NB4 (cell line): ENCODE measurements at places on chromosomes 5 and 9.

DNA sequence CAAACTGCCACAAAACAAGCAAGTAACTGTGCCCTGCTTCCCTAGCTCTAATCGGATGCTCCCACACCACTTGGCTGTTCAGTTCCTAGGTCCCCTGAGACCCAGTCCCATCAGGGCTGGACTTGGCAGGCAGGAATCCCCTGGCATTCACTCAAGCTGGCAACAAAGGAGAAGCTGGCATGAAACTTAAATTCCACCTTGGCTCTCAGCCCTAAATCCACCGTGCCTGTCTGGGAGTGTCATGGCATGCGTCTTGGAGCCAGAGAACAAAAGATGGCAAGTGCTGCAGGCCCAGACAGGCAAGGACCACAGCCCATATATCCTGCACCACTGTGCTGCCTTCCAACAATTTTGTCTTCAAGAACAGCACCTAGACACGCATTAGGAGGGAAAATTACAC lies 38.2 kb downstream of the ETF1 start:
- DNase-seq = no peak

- DNase-seq = peak; percentile 83
Measured at GRCh38 chr9:91423785-91424402, at the start of gene NFIL3. Gene NFIL3, minus strand, starts transcription at chr9:91423832. Its CDS starts 13,098 bp downstream, at chr9:91410734.

GRCh38 chr5:124639095-124639665 lies 107.3 kb downstream of the ZNF608 start:
- no peak for DNase-seq

- no peak for DNase-seq
Measured at GRCh38 chr5:56617998-56618397, 197.4 kb upstream of the MAP3K1 start.

DNA sequence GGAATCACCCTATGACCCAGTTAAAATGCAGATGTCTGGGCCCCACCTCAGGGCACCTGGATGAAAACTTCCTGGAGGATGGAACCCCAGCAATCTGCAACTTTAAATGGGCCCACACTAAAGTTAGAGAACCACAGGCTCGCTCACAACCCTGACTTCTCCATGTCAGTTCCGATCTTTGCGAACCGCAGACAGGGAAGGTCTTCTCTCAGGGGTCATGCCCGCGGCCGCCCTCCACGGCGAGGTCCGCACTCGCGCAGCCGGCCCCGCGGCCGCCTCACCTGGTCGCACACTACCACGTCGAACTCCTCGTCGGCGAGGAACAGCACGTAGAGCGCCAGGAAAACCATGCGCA lies 499 bp downstream of the ALG2 start:
- DNase-seq = no peak

DNA sequence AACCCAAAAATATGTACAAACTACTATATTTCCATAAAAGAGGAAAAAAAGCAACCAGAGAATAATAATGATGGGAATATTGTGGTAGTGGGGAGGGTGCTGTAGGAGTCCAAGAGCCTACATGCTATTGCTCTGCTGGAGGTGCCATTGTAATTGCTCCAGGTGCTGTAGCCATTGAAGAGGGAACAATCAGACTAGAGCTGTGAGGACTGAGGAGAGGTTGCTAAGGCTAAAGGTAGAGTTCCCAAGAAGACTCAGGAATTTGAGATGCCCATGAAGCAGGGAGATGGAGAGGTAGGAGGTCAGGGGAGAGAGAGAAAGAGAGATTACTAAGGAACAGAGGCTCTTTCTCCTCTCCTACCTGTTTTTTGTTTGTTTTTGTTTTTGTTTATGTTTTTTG lies 394.0 kb downstream of the DMRTA1 start:
- DNase-seq = no peak

DNA sequence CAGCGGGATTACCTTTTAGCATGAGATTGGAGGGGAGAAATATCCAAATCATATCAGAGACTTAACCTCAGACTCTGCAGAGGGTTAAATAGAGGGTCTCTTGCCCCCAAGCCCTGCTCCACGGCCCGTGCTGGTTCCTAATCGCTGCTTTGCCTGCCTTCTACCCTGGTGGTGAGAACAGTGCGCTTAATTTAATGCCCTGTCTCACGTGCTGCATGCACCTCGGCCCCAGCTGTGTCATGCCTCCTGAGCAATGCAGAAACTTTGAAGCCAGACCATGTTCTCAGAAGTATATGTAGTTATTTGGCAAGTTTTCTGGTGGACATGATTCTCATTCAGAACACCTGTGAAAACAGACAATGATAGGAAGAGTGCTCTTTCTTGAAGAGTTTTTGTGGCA lies 1.4 kb downstream of the OTULIN start:
- peak; percentile 39 for DNase-seq

GRCh38 chr5:36217988-36218387 lies 23.7 kb downstream of the NADK2 start:
- no peak for DNase-seq

DNA sequence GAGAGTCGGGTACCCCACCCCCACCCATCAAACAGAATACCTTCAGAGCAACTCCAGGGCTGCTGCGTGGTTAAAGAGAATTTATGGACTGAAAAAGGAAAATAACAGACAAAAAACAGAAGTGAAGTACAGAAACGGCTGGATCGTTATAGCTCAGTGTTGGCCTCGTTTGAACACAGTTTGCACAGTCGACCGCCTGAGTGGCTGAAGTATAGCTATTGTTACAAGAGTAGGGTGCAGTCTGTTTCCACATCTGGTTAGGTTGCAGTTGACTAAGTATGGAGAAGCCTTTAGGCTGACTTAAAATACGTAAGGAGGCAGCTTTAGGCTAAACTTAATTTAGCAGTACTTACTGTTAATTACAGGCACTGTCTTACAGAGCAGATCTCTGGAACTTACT lies 121.2 kb downstream of the GCNT1 start:
- DNase-seq = peak; percentile 81

DNA sequence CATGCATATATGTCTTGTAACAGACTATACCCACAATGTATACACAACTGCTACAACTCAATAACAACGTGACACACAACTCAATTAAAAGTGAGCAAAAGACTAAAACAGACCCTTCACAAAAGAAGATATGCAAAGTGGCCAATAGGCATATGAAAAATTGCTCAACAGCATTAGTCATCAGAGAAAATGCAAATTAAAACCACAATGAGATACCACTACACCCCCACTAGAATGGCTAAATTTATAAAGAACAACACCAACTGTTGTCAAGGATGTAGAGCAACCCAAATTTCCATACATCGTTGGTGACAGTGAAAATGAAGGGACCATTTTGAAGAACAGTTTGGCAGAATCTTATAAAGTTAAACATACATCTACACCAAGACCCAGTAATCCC lies 38.9 kb downstream of the GABRB2 start:
- DNase-seq = peak; percentile 25

- DNase-seq = no peak
Measured at GRCh38 chr9:13810510-13810909, 503.4 kb downstream of the NFIB start.

DNA sequence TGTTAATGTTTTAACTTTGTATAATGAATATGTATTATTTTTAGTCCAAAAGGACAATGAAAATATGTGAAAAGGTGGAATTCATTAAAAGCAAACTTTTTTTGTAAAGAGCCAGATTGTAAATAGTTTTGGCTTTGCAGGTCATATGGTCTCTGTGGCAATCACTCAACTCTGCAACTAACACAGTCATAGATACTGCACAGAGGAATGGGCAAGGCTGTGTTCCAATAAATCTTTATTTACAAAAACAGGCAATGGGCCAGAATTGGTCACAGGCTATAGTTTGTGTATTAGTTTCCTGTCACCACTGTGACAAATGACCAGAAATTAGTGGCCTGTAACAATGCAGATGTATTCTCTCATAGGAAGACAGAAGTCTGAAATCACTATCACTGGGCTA lies 125.4 kb upstream of the PTCH1 start:
- DNase-seq = no peak

GRCh38 chr9:20513126-20513913 lies 109.0 kb downstream of the MLLT3 start:
- no peak for DNase-seq

DNA sequence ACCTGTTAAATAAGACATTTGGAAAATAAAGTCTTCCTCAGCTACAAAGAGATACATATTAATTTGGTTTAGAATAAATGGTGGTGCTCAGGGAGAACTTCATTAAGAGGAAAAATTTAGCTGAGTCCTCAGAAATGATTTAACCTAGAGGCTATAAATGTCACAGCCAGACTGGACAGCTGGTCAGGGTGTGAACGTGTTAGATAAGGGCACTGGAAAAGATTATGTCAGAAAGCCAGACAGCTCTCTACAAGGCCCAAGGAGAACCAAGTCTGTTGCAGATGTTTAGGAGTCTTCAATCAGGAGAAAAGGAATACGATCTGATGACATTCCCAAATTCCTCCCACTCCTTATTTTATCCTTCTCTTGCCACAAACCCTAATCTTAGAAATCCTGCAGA lies 265.2 kb downstream of the MAT2B start:
- no peak for DNase-seq

DNA sequence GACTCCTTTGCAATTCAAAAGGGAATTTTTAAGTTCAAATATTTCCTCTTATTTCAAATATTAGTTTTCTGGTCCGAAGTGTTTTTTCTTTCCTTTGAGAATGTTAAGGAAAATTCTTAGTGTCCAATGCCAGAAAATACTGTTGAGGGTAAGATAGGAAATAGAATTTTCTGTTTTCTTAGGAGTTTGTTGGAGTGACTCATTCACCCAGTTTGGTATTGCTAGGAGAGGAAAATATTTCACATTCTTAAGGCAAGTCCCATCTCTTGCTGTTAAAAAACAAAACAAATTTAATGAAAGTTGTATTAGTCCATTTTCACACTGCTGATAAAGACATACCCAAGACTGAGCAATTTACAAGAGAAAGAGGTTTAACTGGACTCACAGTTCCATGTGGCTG lies 349.2 kb upstream of the ADAMTSL1 start:
- DNase-seq = no peak

DNA sequence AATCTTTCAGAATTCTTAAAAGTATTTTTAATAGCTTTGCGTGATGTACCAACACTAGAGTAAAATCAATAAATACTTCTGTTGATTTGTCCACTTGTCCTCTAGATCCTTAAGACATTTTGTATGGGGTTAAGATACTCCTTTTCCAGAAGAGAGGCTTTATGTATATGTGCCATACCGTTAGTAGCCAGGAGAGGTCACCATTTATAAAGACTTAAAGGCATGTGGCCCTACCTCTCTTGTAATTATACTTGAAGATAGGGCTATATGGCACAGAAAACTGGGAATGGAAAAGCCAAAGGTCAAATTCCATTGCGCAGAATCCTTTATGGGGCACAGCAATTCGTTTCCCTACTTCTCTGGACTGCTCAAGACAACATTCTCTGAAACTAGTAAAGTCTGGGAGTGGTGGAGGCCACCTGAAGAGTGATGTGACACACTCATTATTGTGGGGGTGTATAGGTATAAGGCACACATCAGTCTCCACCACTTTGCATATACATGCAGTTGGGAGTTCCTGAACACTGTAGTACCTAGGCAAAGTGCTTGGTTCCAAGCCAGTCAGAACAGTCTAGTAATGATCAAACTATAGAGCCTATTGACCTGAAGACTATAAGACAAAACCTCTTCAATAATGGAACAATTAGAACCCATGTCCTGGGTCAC lies 140.1 kb upstream of the FBXL17 start:
- DNase-seq = peak; percentile 60

- DNase-seq = no peak
Measured at GRCh38 chr5:71699751-71700150, 19.3 kb upstream of the CARTPT start.

DNA sequence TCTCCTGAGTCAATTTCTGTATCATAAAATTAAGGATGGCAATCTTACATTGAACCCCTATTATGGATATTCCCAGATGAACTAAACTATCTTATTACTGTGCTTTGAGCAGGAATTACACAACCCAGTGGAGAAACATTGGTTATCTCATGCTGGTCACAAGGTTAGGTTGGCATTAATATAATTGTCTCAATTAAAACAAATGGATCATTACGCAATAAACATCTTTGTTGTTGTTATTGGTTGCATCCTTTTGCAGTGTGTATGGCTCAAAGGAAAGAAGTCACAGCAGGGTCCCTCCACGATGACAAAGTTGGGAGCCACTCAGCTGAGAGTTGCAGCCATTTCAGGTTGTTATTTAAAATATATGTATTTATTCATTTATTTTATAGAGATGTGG lies 297.0 kb upstream of the KLF4 start:
- DNase-seq = no peak

DNA sequence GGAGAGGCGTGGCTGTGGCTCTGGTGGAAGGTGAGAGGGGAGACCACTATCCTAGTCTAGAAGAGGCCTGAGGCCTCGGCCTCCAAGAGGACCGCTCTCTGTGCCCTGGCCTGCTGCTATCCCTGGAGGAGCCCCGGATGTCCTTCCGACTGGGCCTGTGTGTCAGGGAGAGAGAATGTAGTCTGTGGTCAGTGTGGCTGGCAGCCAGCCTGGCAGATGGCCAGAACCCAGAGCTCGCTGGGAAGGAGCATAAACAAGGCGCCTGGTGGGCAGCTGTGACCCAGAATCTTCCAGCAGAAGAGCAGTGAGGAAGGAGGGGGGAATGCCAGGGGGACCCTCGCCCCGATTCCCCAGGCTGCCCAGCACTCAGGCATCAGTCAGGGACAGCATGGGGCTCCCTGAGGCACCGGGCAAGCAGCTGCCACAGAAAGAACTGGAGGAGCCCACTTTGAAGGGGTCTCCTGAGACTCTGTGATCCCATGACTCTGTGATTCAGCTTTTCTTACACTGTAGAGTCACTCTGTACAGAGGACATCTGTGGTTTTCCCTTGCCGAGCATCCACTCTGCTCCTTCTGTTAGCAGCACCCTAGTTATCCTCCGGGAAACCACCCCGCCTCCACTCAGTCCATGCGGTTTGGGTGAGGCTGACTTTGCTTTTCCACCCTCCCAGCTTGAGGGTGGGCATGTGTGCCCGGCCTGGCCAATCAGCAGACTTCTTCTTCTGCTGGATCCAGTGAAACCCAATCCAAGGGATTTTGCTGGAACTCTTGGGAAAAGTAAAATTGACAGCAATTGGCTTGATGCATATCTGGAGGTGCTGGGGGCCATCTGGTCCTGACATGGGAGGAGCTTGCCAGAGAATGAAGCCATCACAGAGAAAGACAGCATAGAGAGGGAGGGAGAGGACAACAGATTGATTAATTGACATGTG lies 46.2 kb upstream of the PWWP2A start:
- DNase-seq = no peak

GRCh38 chr5:44887722-44888121 lies 79.0 kb downstream of the MRPS30 start:
- DNase-seq = no peak

- DNase-seq = no peak
Measured at GRCh38 chr5:82590112-82590511, 312.0 kb upstream of the RPS23 start.

GRCh38 chr9:112078432-112078831 lies 96.7 kb downstream of the SUSD1 start:
- no peak for DNase-seq

DNA sequence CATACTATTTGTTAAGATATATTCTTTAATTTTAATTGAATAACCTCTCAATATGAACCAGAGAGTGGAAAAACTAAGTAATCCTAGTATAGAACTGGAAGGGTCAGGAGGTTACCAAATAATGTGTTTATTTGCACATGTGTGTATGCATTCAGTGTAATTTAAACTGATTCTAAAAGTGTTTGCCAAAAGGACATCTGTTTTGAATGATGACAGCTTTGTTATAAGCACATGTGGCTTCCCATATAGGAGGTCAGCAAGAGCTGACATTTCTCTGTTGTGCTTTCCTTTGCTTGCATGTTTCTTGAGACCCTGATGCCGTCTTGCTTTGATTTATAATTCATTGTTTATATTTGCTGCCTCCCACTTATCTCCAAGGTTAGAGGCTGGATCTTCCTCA lies 383.4 kb downstream of the BRINP1 start:
- no peak for DNase-seq

- no peak for DNase-seq
Measured at GRCh38 chr5:117302949-117303348, 728.3 kb upstream of the SEMA6A start.

- peak; percentile 61 for DNase-seq
Measured at GRCh38 chr5:171999877-172000276, 6.6 kb downstream of the FBXW11 start.
